ENCODE measurements at places on chromosomes 12 and 14.

DNA sequence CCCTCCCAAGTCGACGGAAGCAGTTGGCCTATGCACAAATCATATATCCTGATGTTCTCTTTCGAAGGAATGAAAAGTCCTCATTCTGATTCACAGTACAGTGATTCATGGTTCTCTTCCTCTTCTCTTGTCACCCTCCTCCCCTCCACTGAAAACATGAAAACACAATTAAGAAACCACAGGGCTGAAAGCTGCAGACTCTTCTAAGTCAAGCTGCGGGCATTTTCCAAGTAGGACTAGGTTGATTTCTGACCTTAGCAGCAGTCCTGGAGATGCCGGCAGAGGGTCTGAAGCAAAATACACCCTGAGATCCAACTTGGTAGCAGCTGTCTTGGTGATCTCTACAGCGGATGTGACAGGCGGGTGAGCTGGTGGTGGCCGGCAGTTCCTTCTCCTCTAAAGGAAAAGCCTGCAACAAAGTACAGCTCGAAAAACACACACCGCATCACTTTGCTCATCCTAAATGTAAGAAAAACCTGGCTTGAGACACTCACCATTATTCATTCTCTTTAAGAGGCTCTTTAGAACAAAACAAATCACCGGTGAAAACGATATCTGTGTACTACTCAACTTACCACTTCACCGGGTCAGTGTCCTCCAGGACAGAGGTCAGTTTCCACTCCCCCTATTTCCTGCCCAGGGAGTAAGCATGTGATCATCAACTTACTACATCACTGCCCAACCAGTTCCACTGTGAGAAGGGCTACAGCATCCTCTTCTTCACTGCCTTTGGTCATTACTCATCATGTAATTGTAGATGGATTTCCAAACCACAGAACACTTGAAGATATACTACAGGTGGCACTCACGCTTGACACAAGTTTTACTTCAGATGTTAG lies 6.0 kb downstream of the TMCC3 start:
- DNase-seq = no peak

DNA sequence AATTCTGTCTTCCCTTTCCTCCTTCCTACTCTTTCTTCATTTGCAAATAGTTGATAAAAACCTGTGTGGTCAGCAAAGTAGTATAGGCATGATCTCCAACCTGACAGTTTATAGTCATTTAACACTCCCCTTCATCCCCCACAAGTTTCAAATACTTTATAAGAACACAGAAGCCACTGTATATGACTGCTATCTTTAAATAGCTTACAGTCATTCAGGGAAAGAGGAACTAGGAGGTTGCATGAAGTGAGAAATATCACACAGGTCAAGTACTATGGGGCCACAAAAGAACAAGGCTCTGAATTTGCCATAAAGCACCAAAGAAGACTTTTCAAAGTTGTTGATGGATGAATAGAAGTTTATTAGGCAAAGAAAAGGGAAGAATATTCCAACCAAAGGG lies 431.3 kb downstream of the NPAS3 start:
- DNase-seq = no peak

GRCh38 chr12:50089730-50090129 lies 4.6 kb downstream of the SMARCD1 start:
- no peak for DNase-seq

DNA sequence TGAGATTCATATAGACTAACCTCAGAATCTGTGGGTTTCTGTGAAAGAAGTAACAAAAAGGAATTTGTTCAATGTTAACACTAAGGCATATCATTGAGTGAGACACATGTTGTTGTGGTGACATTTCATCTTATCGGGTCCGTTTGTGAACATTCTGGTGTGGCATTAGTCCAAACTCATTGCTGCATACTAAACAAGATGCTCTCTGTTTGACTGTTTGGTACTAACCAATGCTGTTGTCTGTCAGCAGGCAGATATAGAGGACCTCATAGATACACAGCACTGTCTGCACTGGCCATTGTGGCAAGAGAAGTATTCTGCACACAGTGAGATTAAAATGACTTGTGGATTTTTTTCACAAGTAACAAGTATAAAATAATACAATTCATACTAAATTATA lies 41.2 kb downstream of the SLC25A21 start:
- DNase-seq = no peak

GRCh38 chr12:23361971-23362370 lies 587.5 kb downstream of the SOX5 start:
- DNase-seq = no peak

GRCh38 chr12:21989819-21990412 lies 48.7 kb upstream of the ABCC9 start:
- no peak for DNase-seq

Data from stimulated activated CD4-positive, alpha-beta T cell treated with anti-CD3 and anti-CD28 coated beads, TNF-alpha, amount 100 ng/mL, for 1 hour (primary cell).